Activated CD4-positive, alpha-beta T cell treated with anti-CD3 and anti-CD28 coated beads, Interleukin-2, amount 50 U/mL, for 16 hours (primary cell): ENCODE measurements at places on chromosomes 16 and 17.

- DNase-seq, result no peak
Observed at GRCh38 chr17:58282442-58282841, 1.7 kb upstream of the MPO start.

- no peak for DNase-seq
Observed at GRCh38 chr17:45262516-45263476, 902 bp upstream of the SPATA32 start.

GRCh38 chr16:17173281-17173680, 297.5 kb downstream of the XYLT1 start:
- DNase-seq, result no peak

GRCh38 chr16:89443727-89444084, 46.7 kb downstream of the ANKRD11 start:
- DNase-seq, result no peak

- DNase-seq, result no peak
Observed at GRCh38 chr17:17215575-17215974, 9.4 kb upstream of the PLD6 start.

- no peak for DNase-seq
Observed at GRCh38 chr16:19817875-19818274, 66.8 kb downstream of the GPRC5B start.

- DNase-seq, result no peak
Observed at GRCh38 chr17:67246403-67246652, 1.3 kb upstream of the HELZ start.

GRCh38 chr16:4111748-4112696, 4.2 kb downstream of the ADCY9 start:
- DNase-seq, result no peak

DNA sequence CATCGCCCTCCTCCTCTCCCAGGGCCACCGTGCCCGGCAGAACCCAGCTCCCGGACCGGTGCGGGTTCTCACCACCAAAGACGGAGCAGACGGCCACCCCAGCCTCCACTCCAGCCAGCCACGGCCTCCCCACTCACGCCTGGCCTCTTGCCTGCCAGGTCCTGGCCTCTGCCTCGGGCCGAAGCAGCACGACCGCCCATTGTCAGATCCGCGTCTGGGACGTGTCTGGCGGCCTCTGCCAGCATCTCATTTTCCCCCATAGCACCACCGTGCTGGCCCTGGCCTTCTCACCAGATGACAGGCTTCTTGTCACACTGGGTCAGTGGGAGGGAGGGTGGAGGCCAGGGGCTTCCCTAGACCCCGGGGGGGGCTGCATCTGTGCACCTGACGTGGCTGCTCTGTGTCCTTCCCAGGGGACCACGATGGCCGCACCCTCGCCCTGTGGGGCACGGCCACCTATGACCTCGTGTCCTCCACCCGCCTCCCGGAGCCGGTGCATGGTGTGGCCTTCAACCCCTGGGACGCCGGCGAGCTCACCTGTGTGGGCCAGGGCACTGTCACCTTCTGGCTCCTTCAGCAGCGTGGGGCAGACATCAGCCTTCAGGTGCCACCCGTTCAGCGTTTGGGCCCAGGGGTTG, 6.6 kb upstream of the RHOT2 start:
- no peak for DNase-seq

GRCh38 chr17:63918305-63918704, 334 bp downstream of the GH1 start:
- no peak for DNase-seq

- no peak for DNase-seq
Observed at GRCh38 chr17:6023036-6023831, 46.9 kb upstream of the WSCD1 start.

DNA sequence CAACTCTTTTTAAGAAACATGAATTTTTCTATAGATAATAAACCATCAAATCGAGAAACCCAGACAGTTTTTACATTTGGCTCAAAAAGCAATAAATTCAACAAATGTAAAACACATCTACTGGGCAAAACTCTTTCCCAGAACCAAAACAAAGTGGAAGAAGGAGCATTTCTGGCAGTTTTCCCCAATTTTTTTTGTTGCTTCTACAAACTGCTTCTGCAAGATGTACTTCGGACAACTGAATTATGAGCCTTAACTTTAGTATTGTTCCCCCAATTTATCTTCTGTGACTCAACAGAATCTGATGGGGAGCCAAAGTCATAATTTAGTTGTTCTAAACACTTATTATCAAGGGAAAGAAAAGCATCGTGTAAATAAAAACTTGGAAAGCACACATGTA, 1047.2 kb downstream of the CDH11 start:
- DNase-seq, result no peak

DNA sequence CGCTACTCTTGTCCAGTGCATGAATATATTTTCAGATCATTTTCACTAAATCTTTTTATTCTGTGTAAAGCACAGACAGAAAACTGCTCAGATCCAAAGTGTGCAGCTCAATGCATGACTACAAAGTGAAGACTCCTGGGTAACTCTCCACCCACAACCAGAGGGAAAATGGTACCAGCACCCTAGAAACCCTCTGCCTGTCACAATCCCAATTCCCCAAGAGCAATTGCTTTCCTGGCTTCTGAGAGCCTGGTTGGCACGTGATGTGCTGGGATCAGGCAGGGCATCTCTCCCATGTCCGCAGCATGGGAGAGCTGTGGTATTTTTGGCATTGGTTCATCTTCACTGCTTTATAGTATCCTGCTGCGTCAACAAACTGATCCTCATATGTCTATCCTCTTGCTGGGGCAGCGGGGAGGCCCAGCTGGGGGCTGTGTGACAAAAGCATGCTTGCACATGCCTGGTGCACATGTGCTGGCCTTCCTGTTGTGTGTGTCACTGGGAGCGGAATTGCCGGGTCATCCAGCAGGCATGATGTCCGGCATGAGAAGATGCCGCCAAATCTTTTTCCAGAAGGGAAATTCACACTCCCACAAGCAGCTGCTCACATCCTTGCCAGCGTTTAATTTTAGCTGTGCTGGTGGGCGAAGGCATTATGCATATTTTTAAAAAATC, 278.9 kb upstream of the FOXF1 start:
- no peak for DNase-seq

DNA sequence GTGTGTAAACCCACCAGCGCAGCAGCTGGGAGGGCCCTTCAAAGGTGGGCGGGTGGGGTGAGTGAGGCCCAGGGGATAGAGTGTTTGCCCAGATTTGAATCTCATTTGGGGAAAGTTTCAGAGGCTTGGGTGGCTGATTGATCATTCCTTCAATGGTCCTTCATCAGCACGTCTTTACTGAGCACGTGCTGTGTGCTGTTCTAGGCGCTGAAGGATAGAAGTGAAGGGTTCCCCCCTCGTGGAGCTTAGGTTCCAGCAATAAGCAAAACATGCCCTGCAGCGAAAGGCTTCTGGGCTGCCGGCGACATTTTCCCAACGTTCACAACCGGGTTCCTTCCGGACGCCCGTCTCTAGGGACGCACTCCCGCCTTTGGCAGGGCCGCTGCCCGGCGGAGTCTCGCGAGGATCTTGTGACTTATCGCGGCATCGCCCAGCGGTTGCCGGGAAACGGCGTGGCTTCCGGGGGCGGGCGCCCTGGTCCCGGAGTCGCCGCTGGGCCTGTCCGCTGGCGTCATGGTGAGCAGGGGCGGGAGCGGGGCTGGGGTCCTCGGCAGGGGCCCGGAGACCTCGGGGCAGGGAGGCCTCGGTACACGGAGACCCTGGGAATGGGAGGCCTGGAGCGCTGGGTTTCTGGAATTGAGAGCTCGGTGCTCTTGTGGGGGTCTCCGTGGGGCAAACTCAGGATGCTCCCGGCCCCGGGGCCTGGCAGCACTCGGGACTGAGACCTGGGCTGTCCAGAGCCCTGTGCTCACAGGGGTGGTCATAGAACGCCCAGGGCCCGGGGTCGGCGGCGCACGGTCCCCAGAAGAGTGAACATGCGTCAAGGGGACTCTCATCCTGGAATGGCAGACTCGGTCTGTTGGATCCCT, 3.2 kb upstream of the DBNDD1 start:
- peak; percentile 90 for DNase-seq

GRCh38 chr16:20072146-20072873, 1.4 kb downstream of the GPR139 start:
- DNase-seq, result no peak

- DNase-seq, result no peak
Observed at GRCh38 chr17:30299000-30299399, 7.3 kb upstream of the BLMH start.

GRCh38 chr17:17114592-17115225, 72.5 kb downstream of the MPRIP start:
- no peak for DNase-seq

DNA sequence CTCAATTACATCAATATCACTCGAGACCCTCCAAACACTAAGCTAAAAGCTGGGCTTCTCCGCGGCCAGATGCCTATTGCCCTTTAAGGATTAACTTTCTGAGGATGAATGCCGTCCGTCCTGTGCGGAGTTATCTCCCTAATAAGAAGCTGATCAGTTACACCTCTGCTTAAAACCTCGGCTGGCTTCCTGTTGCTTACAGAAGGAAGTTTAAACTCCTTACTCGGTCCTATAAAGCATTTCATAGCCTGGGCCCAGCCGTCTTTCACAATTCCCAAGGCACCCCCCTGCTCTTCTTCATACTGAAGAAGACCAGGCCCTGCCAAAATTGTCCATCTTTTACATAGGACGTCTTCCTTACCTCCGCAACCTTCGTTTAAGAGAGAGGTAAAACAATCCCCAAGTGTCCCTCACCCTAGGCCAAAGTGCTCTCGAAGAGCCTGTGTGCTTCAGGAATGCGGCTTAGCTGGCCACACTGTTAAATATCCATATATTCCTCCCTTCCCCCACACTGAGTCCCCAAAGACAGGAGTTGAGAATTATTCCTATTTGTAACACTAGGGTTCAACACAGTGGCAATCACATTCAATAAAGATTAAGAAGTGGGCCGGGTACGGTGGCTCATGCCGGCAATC, 112.6 kb upstream of the IRX5 start:
- no peak for DNase-seq

- no peak for DNase-seq
Observed at GRCh38 chr17:82330322-82331239, 3.0 kb downstream of the SECTM1 start.

GRCh38 chr17:80270836-80271235, 10.2 kb downstream of the RNF213 start:
- peak; percentile 73 for DNase-seq

DNA sequence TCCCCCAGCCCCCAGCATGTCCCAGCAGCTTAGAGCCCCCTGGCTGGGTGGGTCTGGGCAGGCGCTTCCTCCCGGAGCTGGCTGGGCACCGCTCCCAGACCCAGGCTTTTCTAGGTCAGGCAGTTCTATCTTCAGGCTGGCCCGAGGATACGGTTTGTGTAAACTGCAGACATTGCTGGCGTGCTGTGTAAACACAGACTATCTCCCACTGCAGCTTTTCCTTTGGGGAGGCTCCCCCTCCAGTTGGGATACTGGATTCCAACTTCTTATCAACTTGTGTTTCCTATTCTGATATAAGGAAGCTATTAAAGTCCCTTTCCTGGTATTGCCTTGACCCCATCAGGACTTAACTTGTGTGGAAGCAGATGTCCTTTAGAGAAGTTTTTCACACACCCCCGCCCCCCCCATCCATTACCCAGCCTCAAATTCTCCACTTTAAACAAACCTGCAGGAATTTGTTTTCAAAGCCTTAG, 18.3 kb upstream of the GNA13 start:
- DNase-seq, result no peak

GRCh38 chr17:63267846-63268245, 178.3 kb downstream of the CYB561 start:
- no peak for DNase-seq

DNA sequence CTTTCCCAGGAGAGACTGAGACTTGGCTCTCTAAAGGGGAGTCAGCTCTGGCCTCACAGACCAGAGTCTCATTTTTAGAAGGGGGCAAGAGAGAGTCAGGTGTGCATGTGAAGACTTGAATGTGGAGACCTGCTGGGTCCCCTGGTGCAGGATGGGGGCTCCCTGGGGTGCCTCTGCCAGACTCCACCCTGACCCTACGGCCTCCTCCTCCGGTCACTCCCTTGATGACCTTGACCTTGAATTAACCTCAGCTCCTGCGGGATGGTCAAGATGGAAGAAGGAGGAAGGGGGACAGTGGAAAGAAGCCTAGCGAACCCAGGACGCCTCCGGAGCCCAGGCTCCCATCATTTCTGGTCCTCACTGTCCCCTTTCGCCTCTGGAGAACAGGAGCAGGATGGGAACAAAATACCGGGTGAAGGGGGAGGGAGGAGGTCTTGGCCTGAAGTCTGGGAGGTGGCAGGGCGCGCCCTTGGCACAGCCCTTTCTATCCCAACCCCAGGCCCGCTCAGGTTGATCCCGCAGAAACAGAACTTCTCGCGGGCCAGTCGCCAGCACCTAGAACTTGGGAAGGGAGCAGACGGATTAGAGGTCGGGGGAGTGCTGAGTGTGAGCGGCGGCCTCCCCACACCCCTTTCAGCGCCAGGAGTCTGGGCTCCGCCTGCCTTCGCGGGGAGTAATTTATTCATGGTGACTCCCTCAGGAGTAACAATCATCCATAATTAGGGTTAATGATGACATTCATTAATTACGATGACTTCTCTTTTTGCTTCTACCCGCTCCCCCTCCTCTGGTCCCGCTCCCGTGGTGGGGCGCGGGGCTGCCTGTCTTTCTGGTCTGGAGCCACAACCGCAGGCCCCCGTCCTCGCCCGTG, 1.6 kb downstream of the STAC2 start:
- DNase-seq, result no peak

GRCh38 chr16:3979070-3979469, 98.6 kb upstream of the CREBBP start:
- no peak for DNase-seq

- no peak for DNase-seq
Observed at GRCh38 chr16:30022887-30023286, at the start of gene C16orf92. Gene C16orf92 (plus strand): TSS chr16:30023198. CDS start chr16:30023341, 143 bp downstream.

GRCh38 chr16:70399951-70400350, 38.9 kb downstream of the ST3GAL2 start:
- DNase-seq, result no peak

GRCh38 chr17:58517378-58517927, 3.0 kb upstream of the MTMR4 start:
- DNase-seq, result no peak

GRCh38 chr16:56789360-56789759, 59.4 kb downstream of the NUP93 start:
- peak; percentile 29 for DNase-seq

- peak; percentile 30 for DNase-seq
Observed at GRCh38 chr16:47461598-47462266, 601 bp downstream of the PHKB start.

DNA sequence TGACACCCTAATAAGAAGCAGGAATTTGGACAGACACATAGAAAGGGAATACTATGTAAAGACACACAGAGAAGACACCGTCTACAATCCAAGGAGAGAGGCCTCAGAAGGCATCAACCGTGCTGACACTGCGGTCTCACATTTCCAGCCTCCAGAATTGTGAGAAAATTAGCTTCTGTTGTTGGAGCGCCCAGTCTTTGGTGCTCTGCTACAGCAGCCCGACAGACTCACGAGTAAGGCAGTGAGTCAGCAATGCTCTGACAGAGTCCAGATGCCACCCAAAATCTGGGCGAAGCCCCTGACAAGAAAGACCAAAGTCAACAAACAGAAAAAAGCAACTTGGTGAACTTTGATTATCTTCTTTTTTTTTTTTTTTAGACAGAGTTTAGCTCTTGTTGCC, 32.5 kb upstream of the RAI1 start:
- DNase-seq, result no peak
